Ammon's horn (tissue), 1 donor: ENCODE measurements at places on chromosomes 2 and 18.
A peak's percentile ranks its signal among the peaks of the same experiment; 100 is the strongest.

- no peak for DNase-seq
Measured at GRCh38 chr18:70390371-70391090, 101.7 kb downstream of the SOCS6 start.

DNA sequence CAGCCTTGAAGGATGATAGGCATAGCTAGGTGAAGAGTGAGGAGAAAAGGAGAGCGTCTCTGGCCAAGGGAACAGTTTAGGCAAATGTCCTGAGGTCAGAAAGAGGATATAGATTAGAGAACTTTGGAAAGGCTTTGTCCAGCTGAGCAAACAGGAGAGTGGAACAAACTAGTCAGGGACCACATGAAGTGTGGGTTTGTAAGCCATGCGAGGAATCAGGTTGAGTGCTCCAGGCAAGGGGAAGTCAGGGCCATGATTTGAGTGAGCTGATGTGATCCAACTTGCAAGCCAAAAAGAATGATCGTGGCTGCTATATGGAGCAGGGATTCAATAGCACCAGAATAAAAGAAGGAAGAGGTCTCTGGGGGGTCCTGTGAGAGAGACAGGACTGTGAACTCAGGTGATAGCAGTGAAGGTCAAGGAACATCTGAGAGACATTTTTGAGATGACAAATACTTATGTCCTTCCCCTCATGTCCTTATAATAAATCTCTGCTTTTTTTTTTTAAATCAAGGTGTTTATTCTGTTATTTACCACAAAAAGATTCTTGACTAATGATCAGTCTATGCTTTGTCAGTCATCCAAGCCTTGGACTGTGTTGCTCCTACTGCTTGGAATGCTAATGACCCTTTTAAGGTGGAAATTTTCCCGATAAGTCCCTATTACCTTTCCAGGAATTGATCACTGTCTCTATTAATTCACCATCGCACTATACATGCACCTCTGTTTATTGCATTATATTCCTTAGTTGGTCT is 472.6 kb downstream of the TXNL1 start:
- no peak for DNase-seq

GRCh38 chr2:180664507-180664906 is 315.9 kb upstream of the UBE2E3 start:
- peak; percentile 13 for DNase-seq

DNA sequence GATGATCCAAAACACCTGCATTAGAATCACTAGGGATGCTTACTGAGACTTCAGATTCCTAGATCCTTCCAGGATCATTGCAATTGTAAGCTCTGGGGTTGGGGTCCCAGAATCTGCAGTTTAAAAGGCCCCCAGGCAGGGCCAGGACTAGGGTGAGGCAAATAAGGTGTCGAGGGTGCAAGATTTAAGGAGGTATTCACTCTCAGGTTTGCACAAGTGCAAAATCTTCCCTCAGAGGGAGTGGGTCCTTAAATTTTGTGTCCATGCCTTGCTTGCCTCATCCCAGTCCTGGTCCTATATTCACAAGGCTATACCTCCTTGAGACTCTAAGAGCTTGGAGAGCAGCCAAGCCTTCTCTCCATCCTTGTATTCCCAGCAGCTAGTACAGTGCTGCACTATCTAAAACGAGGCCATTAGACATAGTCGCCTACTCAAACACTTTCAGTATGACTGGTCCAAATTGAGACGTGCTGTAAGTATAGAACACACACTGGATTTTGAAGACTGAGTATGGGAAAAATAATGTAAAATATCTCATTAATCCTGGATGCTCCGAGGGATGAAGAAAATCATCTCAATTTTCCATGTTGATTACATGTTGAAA is 31.6 kb upstream of the MREG start:
- no peak for DNase-seq

DNA sequence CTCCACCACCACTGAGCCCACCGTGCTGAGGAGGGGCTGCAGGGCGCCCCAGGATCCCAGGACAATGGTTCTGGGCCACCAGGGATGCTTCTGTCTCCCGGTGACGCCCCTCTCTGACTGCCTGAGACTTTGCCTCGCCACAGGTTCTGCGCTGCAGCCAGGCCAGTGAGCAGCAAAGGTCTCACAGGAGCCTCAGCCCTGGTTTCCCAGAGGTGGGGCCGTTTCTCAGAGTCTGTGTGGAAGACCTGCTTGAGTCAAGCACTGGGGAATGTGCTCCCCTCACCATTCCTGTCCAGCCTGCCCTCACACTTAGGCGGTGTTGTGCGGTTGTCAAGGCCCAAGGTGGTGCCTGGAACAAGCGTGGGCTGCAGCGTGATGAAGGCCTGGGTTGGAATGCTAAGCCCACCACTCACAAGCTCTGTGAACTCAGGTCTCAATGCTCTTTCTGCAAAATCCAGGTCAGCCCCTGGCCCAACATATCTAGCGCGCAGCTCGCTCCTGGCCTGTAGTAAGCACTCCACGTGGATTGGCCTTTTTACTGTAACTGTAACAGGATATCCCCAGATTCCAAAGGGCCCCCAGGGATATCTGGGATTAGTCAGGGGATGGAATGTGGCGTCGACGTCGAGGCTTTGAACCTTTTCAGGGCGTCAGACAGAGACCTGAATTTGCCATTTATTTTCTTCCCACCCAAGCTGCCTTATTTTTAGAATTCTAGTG is 47.6 kb downstream of the PLB1 start:
- no peak for DNase-seq

DNA sequence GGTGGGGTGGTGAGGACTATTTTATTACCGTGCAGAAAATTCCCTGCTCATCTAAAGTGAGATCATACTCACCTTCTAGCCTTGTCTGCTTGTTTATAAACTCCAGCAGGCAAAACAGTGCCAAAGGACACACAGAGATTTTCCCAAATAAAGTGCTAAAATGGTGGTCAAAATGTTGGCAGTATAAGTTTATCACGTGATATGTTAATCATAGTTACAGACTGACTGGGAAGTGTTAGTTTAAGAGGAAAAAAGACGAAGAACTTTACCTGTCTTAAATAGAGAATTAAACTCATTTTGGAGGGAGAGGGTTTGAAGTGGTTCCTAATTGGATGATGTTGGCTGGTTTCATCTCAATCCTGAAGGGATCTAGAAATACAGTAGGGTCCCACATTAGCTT is 691.7 kb upstream of the FANCL start:
- no peak for DNase-seq

- DNase-seq: peak; percentile 74
Measured at GRCh38 chr2:198374375-198375082, 570.1 kb downstream of the PLCL1 start.

- DNase-seq: peak; percentile 81
Measured at GRCh38 chr2:55804535-55804934, 110.9 kb upstream of the PNPT1 start.

DNA sequence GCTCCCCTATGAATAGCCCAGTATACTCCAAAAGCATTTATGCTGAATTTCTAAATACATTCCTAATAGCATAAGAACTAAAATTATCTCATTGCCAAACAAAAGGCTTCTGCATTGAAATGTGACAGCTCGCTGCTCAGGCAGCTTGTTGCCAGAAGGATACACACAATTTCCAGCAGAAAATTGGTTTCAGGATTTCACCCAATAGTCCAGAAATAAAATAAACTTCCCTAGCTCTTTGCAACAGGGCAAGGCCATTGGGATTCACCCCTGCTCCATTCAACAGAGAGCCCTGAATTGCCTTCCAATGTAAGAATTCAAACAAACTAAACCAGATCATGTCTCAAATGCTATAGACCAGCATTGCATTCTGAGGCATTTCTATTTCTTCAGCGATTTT is 70.7 kb downstream of the RBM43 start:
- no peak for DNase-seq

- no peak for DNase-seq
Measured at GRCh38 chr2:45169339-45170190, 160.3 kb upstream of the SIX2 start.

- DNase-seq: peak; percentile 72
Measured at GRCh38 chr2:68774569-68775271, 40.1 kb downstream of the ARHGAP25 start.

GRCh38 chr2:65021709-65022108 is 32.5 kb downstream of the SLC1A4 start:
- no peak for DNase-seq

DNA sequence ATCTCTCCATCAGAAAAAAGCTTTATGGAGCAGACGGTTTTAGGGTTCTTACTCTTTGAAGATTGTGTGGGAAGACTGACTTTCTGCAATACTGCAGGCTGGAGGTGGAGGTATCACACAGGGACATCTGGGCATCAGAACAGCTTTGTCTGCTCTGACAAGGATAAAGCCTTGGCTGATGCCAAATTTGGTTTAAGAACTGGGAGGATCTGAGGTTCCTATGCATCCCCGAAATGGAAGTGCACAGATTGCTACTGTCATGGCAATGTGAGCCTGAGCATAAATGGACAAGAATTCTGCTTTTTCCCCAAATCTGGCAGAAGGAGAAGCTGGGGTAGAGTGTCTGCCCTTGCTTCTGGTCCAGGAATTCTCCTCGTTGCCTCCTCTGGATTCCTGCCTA is 424.3 kb downstream of the SLC4A3 start:
- peak; percentile 35 for DNase-seq

DNA sequence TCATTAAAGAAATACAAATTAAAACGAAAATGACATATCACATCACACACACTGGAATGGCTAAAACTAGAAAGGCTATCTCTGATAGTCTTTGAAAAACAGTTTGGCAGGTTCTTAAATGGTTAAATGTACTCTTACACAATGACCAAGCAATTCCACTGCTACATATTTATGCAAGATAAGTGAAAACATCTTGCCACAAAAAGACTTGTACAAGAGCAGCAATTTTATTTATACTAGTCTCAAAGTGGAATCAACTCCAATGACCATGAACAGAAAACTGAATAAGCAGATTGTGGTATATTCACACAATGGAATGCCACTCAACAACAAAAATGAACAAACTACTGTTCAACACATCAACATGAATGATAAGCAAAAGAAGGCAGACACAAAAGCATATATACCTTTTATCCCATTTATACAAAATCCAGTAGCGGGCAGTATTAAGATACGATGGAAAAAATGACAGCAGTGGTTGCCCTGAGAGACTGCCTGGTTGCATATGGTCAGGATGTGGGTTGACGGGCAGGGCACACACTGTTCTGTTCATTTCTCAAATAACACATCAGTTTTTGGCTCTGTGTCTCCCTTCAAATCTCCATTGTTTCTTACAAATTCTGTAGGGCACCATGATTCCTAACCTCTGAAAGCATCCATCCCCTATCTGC is 25.4 kb downstream of the SP100 start:
- peak; percentile 33 for DNase-seq

DNA sequence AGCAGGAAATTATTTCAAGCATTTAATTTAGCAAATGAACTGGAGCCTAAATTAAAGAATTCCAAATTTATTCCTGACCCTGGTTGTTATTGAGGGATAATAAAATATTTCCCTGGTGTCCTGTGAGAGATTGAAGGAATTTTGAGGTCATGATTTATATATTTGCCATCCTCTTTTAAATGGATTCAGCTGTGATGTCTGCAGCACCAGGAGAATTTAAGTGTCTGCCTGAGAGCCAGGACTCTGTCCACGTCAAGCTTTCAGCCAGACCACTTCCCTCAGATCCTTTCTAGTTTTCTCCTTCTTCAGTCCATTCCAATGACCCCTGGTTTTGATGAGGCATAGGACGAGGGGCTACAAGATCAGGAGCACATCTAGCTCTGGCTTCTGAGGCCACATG is 59.9 kb downstream of the INO80C start:
- no peak for DNase-seq

DNA sequence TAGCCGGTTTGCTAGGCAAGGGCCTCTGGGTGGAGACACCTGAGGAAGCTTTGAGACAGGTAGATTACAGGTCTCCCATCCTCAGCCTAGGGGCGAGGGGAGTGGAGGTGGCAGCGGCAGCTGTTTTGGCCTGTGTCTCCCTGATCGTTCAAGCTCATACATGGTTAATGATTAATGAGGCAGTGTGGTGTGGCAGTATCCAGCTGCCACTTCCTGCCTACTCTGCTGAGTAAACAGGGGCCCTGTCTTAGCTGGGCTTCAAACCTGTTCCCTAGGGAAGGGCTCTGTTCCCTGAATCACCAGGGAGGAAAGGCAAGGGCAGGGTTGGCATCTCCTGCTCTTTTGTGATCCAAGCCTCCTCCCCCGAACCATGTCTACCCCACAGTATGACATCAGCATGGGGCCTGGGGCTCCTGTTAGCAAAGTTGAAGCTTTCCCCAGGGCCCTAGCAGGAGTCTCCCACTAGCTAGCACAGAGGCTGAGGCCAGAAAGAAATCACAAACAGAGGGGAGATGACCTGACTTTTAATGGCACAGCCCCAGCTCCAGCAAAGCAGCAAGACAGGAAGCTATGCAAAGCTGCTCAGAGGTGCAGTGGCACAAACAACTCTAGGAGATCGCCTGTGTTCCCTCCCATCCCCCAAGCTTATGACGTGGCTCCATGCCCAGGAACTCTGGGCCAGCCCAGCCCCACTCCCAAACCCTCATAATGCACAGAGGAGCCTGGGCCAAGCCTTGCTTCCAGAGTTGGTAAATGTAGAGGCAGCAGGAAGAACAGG is 3.7 kb upstream of the TUBA4B start:
- DNase-seq: peak; percentile 75

DNA sequence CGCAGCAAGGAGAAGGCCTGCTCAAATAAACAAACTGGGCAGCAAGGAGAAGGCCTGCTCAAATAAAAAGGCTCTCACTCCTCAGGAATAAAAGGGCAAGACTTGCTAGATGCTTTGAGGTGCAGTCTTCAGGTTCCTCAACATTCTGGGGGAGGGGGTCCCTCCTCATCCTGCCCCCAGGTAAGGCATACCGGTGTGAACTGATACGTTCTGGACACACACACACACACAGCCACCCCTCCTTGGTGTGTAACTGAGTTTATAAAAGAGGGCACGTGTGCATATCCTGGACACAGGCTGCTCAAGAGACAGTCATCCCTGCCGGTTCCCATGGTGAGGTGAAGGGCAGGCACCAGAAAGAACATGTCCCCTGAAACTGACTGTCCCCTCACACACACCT is 4.5 kb downstream of the TEX261 start:
- no peak for DNase-seq

GRCh38 chr18:31652357-31652756 is 32.0 kb downstream of the B4GALT6 start:
- DNase-seq: no peak

- peak; percentile 1 for DNase-seq
Measured at GRCh38 chr2:98911376-98912154, 24.5 kb downstream of the CRACDL start.

GRCh38 chr2:28821295-28821958 is 10.8 kb downstream of the SPDYA start:
- peak; percentile 48 for DNase-seq

DNA sequence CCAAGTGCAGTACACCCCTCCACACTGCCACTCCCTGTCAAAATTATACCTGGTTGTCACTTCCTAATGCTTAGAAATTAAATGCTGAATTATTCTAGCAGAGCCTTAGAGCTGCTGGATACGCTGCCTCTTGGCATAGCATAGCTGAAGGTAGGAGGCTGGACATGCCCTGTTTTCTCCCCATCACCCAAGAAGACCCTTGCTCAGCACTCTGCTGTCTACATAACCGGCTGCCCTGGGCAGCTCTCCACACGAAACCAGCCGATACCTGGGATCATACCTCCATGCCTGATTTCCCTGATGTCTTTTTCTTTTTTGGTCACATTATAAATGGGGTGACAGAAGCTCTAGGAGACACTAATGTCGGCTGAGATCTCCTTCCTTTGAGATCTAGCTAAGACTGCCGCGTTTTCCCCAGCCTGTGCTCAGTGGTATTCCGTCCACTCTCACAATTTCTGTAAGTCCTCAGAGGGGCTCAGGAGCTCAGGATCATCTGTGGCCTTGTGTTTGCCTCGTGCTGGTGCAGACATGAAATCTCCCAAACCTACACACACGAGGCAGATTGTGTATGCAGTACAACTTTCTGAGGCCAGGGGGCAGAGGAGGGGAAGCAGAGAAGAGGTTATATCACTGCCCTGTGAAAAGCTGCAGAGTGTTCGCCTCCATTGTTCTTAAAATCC is 13.5 kb upstream of the ZAP70 start:
- peak; percentile 67 for DNase-seq
